ENCODE measurements at places on chromosomes 5 and 9.
A peak's percentile ranks its signal among the peaks of the same experiment; 100 is the strongest.

- DNase-seq: no peak
These were observed 128.8 kb upstream of the FBXL7 start for GRCh38 chr5:15371184-15371583.

DNA sequence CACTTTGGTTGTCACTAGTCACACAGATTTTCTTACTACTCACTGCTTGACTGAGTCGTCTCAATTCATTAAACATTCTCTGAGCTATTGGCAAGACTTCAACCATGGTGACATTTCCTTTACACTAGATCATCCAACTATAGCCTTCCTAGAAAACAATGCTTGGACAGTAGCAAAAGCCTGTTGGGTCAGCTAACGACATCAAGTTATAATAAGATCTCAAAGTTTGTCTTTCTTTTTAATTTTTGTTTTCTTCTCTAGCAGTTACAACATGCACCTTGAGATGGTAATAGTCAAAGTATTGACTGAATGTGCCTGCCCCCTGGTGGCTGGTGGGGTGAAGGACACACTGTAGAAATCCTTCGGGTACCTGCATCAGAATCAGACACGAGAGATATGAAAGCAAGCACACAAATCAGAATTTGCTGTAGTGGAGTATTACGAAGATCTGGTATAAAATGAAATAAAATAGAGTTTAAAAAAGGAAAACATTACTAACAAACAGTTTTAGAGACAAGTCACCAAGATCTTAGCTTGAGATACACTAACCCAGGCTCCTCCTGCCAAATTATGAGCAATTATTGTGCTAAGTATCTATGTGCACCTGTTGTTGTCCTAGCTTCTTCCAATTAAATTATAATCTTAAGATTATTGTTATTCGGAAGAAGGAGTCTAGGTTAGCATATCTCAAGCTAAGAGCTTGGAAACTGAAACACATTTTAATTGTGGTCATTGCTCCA lies 81.2 kb downstream of the ARL15 start:
- peak; percentile 40 for DNase-seq

DNA sequence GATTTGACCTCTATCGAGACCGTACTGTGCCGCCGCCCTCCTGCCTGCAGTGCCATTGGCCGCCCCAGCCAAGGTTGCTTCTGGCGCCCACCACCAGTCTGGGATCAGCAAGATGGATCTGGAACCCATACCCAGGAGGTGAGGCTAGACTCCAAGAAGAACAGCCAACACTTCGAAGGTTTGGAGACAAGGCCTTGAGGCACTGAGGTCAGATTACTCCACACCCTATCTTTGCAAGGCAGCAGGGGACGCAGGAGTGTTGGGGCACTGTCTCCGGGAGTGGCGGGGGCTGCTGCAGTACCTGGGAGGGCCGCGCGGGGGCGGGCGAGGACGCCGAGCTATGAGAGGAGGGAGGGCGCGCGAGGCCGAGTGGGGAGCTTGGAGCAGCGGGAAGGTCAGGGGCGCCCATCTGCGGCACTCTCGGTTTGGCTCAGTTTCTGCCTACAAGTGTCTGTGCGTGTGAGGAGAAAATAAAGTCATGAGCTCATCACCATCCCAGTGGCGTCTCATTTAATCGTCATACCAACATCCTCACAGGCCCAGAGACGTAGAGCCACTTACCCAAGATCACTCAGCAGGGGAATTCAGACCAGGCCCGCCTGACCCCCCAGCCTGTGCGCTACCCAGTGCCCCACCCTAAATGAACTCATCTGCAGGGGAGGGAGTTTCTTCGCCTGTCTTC lies 20.5 kb upstream of the PSD2 start:
- peak; percentile 39 for DNase-seq

GRCh38 chr9:70802758-70803436 lies 318.5 kb downstream of the TRPM3 start:
- no peak for DNase-seq

- DNase-seq: peak; percentile 82
These were observed at the start of gene DTWD2 for GRCh38 chr5:118987988-118988865. DTWD2 (minus strand) TSS chr5:118988547; CDS start chr5:118988511, 36 bp downstream.

All from HFFc6 (cell line).